ENCODE measurements at places on chromosomes 16 and 17.

DNA sequence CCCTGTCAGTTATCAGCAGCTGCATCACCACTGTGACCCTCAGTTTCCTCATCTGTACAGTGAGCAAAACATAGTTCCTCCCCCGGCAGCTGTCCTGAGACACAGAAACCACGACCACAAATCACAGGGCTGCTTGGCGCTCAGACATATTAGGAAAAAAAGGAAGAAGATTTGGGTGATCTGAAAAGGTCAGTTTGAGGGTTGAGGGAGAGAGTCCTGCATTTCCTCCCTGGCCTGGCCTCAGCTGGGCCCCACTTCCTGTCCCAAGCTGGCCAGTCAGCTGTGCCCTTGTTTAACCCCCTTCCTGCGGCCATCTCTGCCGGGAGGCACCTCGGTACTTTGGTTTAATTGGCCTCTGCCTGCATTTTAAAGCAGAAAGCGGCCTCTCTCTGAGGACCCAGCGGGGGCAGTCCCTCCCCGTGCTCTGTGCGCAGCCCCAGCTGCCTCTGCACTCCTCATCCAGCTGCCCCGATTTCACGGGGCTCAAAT is 24.0 kb upstream of the CIBAR2 start:
- no peak for DNase-seq

DNA sequence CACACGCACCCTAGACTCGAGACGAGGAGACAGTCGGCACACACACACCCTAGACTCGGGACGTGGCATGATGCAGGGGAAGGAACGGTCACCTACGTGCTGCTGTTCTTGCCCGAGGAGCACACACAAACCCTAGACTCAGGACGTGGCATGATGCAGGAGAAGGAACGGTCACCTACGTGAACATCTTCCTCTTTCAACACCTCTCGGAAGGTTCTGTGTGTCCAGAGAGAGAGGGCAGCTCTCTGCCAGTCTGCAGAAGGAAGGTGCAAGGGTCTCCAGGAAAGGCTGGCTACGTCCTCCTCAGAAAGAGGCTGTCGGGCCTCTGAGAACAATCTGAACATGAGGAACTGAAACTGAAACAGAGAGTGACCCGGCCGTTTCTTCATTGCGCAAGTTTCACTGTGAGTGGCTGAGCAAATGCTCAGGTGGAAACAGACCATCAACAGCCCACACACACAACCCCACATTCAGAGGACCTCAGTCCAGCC is 43.4 kb downstream of the ZNF276 start:
- DNase-seq, result no peak

- no peak for DNase-seq
Observed at GRCh38 chr16:53092284-53092683, 37.5 kb downstream of the CHD9 start.

DNA sequence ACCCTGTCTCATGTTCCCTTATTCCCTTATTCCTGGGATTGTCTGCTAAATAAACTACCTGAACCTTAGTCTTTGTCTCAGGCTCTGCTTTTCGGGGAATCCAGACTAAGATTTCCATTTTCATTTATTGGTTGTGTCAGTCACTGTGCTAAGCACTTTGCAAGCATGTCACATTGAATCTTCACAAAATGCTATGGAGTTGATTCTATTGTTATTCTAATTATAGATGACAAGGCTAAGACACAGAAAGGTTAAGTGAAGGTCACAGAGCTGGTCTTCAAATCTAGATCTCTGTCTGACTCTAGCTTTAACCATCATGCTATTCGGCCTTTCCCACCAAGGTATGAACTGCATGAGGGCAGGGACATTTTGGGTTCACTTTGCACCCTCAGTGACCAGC is 13.4 kb upstream of the CES5A start:
- no peak for DNase-seq

- DNase-seq, result no peak
Observed at GRCh38 chr17:63634816-63635215, 12.6 kb downstream of the MAP3K3 start.

DNA sequence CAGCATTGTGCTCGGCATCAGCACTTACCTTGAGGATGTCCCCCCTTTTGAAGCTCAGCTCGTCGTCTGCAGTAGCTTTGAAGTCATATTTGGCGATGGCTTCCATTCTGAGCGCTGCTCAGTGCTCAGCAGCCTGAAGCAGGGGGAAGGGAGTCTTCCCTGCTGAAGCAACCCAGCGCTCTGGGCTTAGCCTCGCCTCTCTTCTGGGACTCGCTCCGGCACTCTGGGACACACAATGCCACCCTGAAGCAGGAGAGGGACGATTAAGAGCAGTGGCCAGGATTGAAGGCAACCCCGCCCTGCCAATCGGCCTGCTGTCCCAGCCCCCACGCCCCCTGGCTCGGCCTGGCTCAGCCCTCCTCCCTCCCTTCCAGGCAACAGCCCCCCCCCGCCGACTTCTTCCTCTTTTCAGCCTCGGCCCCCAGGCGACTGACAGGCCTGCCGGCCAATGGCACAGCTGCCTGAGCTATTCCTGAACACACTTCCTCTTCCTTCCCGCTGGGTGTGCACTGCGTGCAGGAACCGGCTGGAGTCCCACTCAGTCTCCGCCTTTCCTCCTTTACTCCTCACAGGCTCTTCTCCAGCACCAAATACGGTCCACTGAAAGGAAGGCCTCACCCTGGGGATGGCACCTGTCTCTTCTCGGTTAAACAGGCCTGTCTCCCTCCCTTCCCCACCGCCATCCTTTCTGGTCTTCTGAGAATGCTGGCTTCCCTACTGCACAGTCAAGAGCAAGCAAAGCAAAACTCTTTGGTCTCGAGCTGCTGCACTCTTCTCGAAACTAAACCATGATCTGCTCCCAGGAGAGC is 11.8 kb downstream of the GRB2 start:
- DNase-seq, result peak; percentile 76

DNA sequence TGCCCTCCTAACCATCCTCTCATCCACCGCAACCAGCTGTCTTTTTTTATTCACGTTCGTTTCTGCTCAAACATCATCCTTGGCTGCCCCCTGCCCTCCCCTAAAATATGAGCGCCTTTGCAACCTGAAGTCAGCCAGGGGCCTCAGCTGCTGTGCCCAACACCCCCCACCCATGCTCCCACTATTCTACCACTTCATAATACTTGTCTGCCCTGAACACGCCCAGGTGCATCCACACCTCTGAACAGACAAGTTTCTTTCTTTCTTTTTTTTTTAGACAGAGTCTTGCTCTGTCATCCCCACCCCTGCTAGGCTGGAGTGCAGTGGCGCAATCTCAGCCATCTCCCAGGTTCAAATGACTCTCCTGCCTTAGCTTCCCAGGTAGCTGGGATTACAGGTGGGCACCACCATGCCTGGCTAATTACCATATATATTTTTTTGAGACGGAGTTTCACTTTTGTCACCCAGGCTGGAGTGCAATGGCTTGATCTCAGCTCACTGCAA is 26.9 kb downstream of the CEP295NL start:
- DNase-seq, result no peak

DNA sequence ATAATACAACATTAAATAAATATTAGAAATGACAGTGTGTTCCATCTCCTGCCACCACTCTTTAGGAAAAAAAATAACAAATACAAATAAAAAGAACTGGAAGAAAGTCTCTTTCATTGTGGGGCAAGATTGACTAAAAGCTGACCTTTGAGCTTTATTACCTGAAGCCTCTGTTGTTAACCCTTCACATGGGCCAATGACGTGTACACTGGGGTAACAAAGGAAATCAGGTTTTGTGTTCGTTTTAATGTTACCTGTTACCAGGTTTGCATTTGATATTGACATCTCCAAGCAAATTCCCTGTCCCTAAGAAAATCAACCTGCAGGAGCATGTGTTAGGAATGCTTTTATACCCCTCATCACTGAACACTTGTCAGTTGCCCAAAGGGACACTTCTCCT is 39.0 kb downstream of the NLK start:
- DNase-seq, result no peak

- DNase-seq, result no peak
Observed at GRCh38 chr17:4155980-4156620, 13.1 kb downstream of the CYB5D2 start.

- DNase-seq, result peak; percentile 45
Observed at GRCh38 chr17:43907425-43907981, at the start of gene MPP2. MPP2 (minus strand) TSS chr17:43907536; CDS start chr17:43904460, 3,076 bp downstream.

DNA sequence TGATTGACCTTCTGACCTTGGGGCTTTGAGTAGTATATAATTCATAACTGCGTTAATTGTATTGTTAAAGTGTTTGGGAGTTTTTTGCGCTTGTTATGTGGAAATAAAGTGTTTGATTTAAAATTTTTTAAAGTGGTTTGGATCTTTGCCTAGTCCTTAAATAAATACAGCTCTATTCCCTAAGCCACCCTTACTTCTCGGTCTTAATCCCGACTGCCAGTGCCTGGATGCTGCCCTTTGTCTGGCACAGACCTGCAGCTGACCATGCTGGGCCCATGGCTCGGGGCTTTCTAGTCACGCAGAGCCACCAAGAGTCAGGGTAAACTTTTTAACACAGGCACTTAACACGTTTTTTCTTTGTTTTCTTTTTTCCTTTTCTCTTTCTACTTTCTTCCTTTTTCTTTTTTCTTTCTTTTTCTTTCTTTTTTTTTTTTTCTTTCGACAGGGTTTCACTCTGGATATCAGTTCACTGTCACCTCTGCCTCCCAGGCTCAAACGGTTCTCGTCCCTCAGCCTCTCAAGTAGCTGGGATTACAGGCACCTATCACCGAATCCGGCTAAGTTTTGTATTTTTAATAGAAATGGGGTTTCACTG is 19.6 kb upstream of the SLC5A11 start:
- DNase-seq, result no peak

GRCh38 chr16:65195998-65196397 is 74.1 kb upstream of the CDH11 start:
- no peak for DNase-seq

DNA sequence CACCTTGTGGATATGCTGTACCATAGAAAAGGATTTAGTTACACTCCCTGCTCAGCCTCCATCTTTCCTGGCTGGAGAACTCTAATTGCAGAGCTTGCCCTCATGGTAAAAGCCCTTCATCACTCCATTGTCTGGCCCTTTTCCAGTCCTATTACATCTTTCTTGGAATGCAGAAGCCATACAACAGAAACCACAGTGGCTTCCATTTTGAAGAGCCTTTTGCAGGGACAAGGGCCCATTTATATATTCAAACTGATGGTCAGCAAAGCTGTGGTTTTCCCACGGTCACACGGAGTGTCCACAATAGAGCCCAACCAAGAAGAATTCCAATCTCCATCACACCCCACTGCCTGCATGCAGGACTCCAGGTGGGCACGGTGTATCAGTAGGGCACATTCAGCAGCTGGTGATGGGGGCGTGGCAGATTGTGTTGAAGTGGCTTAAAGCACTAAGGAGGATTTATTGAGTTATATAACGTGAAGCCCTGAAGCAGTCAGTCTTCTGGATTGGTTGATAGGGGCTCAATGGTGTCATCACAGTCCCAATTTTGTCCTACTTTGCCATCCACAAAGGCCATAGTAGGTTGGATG is 20.3 kb downstream of the COPRS start:
- DNase-seq, result no peak

DNA sequence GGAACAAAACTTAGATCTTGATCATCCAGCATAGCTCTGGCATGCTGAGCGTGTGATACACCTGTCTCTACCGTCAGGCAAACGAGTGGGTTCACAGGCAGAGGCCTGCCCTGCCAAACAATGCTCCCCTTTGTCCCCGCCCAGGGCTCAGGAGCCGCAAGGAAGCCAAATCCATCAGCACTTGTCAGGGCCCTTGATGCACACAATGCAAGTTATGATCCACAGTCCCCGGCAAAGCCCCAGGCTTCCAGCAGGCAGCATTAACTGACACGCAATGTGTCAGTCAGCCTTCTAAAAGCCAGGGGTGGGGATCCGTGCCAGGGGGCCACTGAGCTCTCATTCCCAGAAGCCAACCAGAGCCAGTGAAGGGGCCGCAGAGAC is 460.9 kb downstream of the SLC39A11 start:
- DNase-seq, result no peak

- DNase-seq, result no peak
Observed at GRCh38 chr17:58301504-58302150, 20.9 kb upstream of the MPO start.

GRCh38 chr17:76150712-76151622 is 9.9 kb upstream of the FOXJ1 start:
- no peak for DNase-seq

DNA sequence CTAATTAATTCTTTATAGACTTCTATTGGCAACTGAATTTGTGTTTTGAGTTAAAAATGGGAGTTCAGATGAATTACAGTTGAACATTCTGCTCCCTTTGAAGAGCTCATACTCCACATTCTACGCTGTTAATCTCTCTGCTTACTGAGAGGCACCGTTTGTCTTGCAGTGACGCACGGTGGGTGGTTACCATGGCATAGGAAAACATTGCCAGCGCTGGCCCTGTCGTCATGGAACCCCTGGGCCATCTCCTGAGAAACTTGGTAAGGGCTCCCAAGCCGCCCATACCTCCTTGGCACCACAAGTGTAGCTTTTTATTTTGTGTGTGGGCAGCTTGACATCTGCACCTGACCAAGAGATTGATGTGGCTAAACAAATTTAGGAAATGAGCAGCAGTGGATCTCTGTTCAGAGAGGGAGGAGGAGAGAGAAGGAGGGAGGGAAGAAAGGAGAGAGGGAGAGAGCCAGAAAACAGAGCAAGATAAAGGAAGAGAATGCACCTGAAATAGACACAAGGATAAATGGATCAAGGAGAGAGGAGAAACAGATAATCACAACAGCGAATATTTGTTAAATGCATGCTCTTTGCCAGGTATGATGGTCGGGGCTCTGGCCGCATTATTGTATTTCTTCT is 398.5 kb downstream of the HAPSTR1 start:
- no peak for DNase-seq

GRCh38 chr17:72942579-72942978 is 149.9 kb downstream of the SLC39A11 start:
- DNase-seq, result no peak

GRCh38 chr16:65285128-65286048 is 163.5 kb upstream of the CDH11 start:
- DNase-seq, result no peak
